ENCODE measurements at places on chromosomes 3 and 15. TPM values are rescaled to one million over a fixed set of nuclear protein-coding genes. Genes with fewer than 3 reads are reported as not detected.

- peak; percentile 35 for DNase-seq
These were observed 11.4 kb downstream of the CD86 start for GRCh38 chr3:122066331-122067213.

SI gene
- total RNA-seq: not detected

PAK6 gene
- total RNA-seq: 1.3 TPM

- no peak for DNase-seq
These were observed 9.6 kb upstream of the BTLA start for GRCh38 chr3:112508860-112509259.

SCG3 gene
- under 0.01 TPM for total RNA-seq

GRCh38 chr15:77426871-77427270 lies 6.2 kb downstream of the HMG20A start:
- no peak for DNase-seq

GRCh38 chr15:98683831-98684230 lies 35.5 kb downstream of the IGF1R start:
- DNase-seq: no peak

PTH1R gene
- total RNA-seq: under 0.01 TPM

PRR23A gene
- total RNA-seq: not detected

NEIL1 gene
- 6.7 TPM for total RNA-seq
